Mesothelial cell of epicardium (in vitro differentiated cells): ENCODE measurements at places on chromosomes 3 and 15.

- peaks cover 36% of the 10 kb centered on the region for H3K27me3 ChIP-seq
- peaks cover 22% of the 10 kb centered on the region for H3K4me1 ChIP-seq
- no peak for DNase-seq
- H3K36me3 ChIP-seq = no peaks in the 10 kb centered on the region
These were observed 837.2 kb downstream of the NTRK3 start for GRCh38 chr15:87419344-87419743.

DNA sequence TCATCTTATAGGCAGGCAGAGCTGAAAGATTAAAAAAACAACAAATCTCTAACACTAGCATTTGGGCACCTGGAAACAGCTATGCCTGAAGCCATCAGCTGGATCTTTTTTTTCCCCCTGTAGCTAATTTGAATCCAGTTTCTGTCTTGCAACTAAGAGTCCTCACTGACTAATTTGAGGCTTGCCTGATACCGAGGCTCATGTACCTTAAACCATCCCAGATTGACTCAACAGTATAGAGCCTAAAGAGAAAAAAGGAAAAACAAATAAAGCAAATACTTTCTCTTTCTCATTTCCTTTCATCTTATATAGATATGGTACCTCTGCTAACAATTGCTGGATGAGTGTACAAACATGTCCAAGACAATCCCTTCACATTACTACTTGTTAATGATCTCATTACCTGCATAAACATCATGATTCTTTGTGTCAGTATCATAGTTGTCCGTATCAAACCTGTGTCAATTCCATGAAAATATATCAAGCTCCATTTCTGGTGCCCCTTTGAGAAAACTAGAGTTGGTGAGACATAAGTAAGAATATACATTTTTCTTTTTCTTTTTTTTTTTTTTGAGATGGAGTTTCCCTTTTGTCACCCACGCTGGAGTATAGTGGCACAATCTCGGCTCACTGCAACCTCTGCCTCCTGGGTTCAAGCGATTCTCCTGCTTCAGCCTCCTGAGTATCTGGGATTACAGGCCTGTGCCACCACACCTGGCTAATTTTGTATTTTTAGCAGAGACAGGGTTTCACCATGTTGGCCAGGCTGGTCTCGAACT, 43.1 kb downstream of the BHLHE40 start:
- no peaks in the 10 kb centered on the region for H3K27me3 ChIP-seq
- no peak overlapping the region for H3K4me3 ChIP-seq
- H3K36me3 ChIP-seq = no peaks in the 10 kb centered on the region
- DNase-seq = no peak

- H3K4me3 ChIP-seq = no peak overlapping the region
- H3K27me3 ChIP-seq = no peaks in the 10 kb centered on the region
- peaks cover 6% of the 10 kb centered on the region for H3K4me1 ChIP-seq
- no peak for DNase-seq
- no peaks in the 10 kb centered on the region for H3K36me3 ChIP-seq
These were observed 9.8 kb upstream of the CLPX start for GRCh38 chr15:65194826-65195547.

GRCh38 chr15:99084965-99085364, 19.9 kb upstream of the SYNM start:
- DNase-seq = no peak
- no peak overlapping the region for H3K4me3 ChIP-seq
- H3K4me1 ChIP-seq = no peaks in the 10 kb centered on the region
- peaks cover 12% of the 10 kb centered on the region for H3K27me3 ChIP-seq

- no peaks in the 10 kb centered on the region for H3K27me3 ChIP-seq
- H3K36me3 ChIP-seq = peaks cover 3% of the 10 kb centered on the region
- no peak overlapping the region for H3K27ac ChIP-seq
These were observed 61.9 kb upstream of the PHLDB2 start for GRCh38 chr3:111797171-111797615.

- no peak overlapping the region for H3K27ac ChIP-seq
- peaks cover 9% of the 10 kb centered on the region for H3K27me3 ChIP-seq
- no peak for DNase-seq
These were observed 43.2 kb upstream of the SKOR1 start for GRCh38 chr15:67781907-67782690.
